Daoy (cell line): ENCODE measurements at places on chromosomes 12 and 14. TPM values are rescaled to one million over a fixed set of nuclear protein-coding genes. Genes with fewer than 3 reads are reported as not detected.

Gene MYO1H
- total RNA-seq, result not detected in 2 replicates

Gene EEA1
- total RNA-seq, result 10.6 and 20.4 TPM in 2 replicates

Gene TMEM132D
- total RNA-seq, result 6.4 and 7.1 TPM in 2 replicates

Gene PKP2
- total RNA-seq, result 3.6 and 4.2 TPM in 2 replicates

Gene SAMD4A
- 14.4 and 17.8 TPM in 2 replicates for total RNA-seq

Gene TMEM121
- 8.4 and 8.7 TPM in 2 replicates for total RNA-seq

Gene ATF7IP
- total RNA-seq, result 16.5 and 35.3 TPM in 2 replicates

Gene EXOC3L4
- 0.97 TPM in 1 of 2 replicates, not detected in the other for total RNA-seq

Gene CLEC6A
- not detected in 2 replicates for total RNA-seq

Gene LMNTD1
- total RNA-seq, result 0.57 TPM in 1 of 2 replicates, not detected in the other

Gene IFNG
- not detected in 2 replicates for total RNA-seq

Gene AKAP6
- 0.48 and 2.1 TPM in 2 replicates for total RNA-seq

DNA sequence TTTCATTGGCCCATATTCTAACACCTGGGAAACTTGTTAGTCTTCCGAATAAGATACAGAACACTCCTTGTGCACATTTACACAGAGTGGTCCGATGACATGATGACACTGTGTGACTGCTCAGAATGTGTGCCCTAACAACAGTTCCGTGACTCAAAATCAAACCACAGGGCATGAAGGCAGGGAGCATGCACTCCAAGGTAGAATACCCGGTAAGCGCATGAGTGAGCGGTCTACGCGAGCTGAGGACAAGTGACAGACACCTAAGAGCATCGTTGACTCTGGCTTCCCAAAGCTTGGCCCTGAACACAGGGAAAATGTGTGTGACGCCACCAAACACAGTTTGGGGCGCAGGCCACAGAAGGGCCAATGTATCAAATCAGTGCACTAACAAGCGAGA lies 18.6 kb downstream of the CLIP1 start:
- DNase-seq, result no peak

- DNase-seq, result no peak
Observed at GRCh38 chr14:80992580-80992979, 37.2 kb downstream of the TSHR start.

DNA sequence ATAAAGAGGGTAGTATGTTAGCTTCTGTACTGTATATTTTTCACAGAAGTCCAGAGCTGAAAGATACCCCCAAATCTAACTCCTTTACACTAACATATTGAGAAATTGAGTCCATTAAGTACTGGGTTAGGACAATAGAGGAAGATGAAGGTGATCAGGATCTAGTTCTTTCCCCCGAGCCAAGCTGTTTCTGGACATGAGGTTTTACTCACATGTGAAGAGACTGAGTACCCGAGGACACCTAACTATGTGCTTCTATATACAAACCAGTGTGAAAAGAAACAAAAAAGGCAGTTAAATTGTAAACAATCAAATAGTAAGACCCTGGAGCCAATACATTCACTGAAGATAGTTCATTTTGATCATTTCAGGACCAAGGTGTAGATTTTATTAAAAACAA lies 3.8 kb upstream of the TRHDE start:
- no peak for DNase-seq

DNA sequence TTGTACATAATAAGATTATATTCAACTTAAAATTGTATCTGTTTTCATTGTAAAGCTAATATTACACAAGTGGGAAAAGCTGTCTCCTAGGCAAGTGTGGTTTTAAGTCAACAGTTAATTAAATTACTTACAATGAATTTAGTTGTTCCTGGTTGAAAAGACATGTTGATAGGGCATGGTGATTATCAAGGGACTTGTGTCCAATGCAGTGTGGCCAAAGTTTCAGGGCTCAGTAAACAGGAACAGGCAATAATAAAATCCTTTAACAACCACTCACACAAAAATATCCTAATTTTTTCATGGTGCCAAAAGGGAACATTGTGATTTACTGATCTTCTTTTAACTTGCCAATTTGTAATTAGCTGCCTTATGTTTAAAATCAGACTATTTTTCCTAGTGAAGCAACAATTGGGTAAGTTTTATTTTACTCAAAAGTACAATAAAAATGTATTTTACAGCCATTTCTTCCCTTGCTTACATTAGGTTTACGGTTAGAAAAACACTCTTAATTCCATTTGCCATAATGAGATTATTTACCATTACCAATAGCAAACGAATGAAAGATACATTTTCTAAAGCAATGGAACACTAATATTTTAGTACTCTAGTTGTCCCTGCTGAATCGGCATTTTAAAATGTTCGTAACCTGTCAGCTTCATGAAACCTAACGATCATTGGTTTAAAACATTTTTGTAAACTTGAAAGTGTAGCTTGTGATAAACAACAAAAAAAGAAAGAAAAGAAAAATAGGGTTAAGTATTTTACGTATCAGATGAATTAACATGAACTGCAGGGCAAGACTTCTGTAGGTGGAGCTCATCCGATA lies 1.8 kb upstream of the WNK1 start:
- no peak for DNase-seq

DNA sequence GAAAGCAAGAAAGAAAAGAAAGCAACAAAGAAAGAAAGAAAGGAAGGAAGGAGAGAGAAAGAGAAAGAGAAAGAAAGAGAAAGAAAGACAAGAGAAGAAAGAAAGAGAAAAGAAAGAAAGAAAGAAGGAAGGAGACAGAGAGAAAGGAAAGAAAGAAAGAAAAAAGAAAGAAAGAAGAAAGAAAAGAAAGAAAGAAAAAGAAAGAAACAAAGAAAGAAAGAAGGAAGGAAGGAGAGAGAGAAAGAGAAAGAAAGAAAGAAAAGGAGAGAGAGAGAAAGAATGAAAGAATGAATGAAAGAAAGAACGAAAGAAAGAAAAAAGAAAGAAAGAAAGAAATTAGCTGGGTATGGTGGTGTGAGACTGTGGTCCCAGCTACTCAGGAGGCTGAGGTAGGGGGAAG lies 400.1 kb upstream of the MDGA2 start:
- no peak for DNase-seq

- no peak for DNase-seq
Observed at GRCh38 chr14:65382586-65382985, 29.9 kb upstream of the FUT8 start.

- DNase-seq, result peak; percentile 55
Observed at GRCh38 chr14:68884031-68885030, 91.5 kb upstream of the ZFP36L1 start.

GRCh38 chr14:72701605-72702004 lies 192.3 kb downstream of the DPF3 start:
- DNase-seq, result peak; percentile 31

DNA sequence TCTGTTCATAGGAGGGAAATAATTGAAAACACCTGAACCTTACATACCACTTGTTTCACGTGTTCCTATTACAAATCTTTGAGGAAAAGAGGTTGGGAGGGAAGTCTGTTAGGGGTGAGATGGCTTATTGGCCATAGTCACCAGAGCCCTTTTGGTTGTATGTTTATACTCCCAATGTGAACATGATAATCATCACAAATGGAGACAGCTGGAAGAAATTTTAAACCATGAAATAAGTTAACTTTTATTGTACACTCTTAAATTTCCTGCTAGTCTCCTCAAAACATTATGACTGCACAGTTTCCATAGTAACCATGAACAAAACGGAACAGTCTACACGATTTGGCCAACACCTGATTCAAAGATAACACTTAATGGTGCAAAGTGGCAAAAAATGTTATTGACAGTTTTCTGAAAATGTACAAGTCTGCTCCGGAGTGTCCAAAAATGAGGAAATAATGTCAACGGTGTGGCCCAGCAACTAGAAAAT lies 56.9 kb downstream of the LMNTD1 start:
- peak; percentile 16 for DNase-seq

GRCh38 chr12:76260390-76260748 lies 87.8 kb downstream of the BBS10 start:
- DNase-seq, result peak; percentile 14

- no peak for DNase-seq
Observed at GRCh38 chr12:124642105-124642504, 74.7 kb upstream of the NCOR2 start.

GRCh38 chr12:90773491-90773890 lies 181.5 kb downstream of the CCER1 start:
- DNase-seq, result no peak

GRCh38 chr12:46831335-46832129 lies 5.7 kb upstream of the SLC38A4 start:
- peak; percentile 7 for DNase-seq

DNA sequence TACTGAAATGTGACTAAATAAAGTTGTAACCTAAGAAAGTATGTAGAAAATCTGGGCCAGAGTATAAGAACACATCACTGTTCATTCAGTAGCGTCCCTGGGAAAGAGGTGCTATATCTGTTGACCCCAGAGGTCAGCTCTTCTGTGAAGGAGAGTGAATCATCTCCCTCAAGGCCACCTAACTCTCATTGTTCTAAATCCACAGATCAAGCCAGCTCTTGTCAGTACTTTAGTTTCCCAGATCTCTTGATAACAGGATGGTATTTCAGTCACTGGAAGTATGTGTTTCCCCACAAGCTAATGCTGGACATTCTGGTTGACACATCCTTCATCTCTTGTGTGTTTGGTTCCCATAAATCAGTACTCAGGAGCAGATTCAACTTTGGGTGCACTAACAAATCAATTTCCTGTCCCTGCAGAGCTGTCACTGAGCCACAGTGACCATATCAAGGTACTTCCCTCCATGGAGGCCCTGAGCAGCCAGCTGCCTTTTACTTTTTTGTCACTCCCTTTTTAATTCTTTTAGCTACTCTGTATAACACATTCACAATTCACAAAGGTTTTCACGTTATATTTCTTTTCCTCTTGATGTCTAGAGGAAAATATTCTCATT lies 7.8 kb downstream of the KRT1 start:
- DNase-seq, result peak; percentile 33

- DNase-seq, result no peak
Observed at GRCh38 chr14:90503582-90503981, 106.8 kb downstream of the CALM1 start.

- no peak for DNase-seq
Observed at GRCh38 chr14:105060751-105061427, 4.3 kb downstream of the GPR132 start.

DNA sequence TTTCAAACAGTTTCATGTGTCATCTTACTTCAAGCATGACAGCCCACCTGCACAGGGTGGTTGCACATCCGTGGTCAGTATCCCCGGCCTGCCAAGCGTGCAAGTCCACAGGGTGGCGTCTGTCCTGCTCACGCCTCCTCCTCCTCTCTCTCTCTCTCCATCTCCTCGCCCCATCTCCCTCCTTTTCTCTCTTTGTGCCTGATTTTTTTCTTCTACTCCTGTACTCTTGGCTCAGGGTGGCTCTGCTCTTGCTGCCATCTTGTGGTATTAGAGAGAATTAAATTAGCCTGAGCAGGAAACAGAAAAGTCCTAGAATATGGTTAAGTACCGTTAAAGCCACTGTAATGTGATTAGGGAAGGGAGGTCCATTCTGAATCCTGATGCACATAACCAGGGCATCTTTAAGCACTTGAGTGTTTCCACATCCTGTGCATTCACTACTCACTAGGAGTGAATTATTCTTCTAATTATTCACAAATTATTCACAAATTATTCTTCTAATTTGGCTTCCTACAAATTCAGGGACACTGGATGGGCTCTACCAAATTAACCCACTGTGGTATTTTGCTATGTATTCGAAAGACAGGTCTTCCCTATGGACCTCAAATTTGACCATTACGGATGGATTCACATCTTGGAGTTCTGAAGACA lies 25.5 kb upstream of the DTX1 start:
- peak; percentile 59 for DNase-seq

GRCh38 chr12:117926391-117926899 lies 42.3 kb downstream of the KSR2 start:
- DNase-seq, result no peak

DNA sequence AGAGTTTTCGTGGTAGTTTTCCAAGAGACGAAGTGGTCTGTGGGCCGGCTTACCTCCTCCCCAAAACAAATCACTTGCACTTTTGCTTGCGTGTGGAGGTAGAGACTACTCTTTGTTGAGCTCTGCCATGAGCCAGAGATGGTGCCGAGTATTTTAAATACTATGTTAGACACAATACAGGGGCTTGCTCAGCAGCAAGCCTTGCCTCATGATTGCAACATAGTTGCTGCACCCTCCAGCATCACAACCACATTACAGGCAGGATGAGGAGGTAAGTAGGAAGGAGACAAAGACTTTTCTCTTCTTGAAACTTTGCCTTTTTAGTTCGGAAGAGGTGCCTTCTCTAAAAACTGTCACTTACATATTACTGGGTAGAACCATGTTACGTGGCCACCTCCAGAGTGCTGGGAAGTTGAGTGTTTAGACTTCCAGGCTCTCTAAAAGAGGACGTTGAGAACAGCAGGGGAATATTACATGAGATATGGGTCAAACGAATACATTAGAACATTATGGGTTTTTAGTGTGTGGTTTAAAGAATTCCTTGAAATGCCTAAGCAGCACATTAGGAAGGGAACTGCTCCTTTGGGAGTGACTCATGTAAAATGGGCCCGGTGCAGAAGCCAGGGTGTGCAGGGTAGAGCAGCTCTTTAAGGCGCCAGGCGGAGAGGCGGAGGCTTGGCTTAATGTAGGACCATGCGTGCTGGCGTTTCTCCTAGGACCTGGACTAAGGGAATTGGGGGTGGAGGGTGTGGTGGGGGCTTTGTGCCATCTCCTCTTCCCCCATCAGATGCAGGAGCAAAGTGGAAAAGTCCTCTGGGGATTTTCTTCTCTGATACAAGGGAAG lies 110.6 kb upstream of the PRMT8 start:
- DNase-seq, result peak; percentile 33

DNA sequence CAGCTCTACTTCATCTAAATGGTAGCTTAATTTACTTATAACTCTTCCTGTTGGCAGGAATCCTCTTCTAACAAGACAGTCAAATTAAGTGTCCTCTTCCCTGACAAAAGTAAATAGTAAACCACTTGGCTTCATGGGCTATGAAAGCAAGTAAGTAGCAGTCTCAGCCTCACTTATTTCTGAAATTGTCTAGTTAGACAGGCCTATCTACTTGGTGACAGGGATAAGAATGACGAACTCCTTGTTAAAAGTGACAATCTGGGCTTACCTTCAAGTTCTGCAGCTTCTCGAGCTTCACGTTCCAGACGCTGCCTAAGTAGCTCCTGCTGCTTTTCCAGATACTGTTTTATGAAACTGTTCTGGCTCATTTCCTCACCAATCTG lies 4.7 kb downstream of the ACIN1 start:
- DNase-seq, result no peak

GRCh38 chr12:56585098-56585497 lies 45.0 kb downstream of the BAZ2A start:
- DNase-seq, result no peak

DNA sequence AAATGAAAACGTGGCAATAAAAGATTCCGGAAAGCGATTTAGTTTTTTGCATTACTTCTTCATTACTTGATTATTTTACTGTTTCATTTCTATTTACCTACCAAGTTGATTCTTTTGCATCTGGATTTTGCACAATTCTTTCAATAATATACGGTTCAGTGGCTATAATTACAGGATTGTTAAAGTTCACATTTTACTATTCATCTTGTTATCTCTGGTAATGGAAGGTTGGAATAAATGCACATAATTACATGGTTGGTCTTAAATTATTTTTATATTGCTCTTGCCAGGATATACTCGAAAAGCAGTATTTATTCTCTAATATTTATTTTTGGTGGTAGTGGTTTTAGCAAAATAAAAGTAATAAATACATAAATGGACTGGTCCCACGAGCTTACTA lies 837.9 kb downstream of the DIO2 start:
- no peak for DNase-seq

- peak; percentile 23 for DNase-seq
Observed at GRCh38 chr12:116161588-116161987, 115.9 kb downstream of the MED13L start.

GRCh38 chr12:112466011-112466422 lies 47.3 kb downstream of the PTPN11 start:
- DNase-seq, result no peak

- DNase-seq, result peak; percentile 83
Observed at GRCh38 chr14:98903371-98903770, 368.6 kb downstream of the BCL11B start.

- no peak for DNase-seq
Observed at GRCh38 chr12:41684997-41685396, 459.7 kb downstream of the GXYLT1 start.
